IPS DF 6.9 (cell line): ENCODE measurements at places on chromosomes 3 and 15.

DNA sequence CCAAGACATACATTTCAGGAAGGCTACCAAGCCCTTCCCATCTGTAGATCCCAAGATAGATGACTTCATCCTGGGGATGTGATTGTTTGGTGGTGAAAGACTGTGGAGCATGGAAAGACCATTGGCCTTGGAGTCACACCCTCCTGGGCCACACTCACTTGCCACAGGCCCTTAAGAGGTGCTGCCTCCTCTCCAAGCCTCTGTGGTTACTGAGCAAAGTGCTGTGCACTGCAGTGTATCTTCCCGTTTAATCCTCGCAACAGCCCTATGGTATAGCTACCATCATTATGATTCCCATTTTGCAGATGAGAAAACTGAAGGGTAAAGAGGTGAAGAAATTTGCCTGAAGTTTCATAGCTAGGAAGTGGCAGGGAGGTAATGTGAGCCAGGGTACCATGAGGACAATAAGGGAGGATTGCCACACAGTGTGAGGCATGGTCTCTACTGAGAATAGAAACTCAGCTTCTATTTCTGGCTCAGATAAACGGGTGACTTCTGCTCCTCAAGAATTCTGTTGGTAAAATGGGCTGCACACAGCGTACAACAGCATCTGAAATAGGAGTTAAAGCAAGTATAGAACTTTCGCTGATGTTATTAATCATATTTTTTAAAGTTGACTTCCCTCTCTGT lies 23.9 kb upstream of the RHO start:
- no peak for DNase-seq

DNA sequence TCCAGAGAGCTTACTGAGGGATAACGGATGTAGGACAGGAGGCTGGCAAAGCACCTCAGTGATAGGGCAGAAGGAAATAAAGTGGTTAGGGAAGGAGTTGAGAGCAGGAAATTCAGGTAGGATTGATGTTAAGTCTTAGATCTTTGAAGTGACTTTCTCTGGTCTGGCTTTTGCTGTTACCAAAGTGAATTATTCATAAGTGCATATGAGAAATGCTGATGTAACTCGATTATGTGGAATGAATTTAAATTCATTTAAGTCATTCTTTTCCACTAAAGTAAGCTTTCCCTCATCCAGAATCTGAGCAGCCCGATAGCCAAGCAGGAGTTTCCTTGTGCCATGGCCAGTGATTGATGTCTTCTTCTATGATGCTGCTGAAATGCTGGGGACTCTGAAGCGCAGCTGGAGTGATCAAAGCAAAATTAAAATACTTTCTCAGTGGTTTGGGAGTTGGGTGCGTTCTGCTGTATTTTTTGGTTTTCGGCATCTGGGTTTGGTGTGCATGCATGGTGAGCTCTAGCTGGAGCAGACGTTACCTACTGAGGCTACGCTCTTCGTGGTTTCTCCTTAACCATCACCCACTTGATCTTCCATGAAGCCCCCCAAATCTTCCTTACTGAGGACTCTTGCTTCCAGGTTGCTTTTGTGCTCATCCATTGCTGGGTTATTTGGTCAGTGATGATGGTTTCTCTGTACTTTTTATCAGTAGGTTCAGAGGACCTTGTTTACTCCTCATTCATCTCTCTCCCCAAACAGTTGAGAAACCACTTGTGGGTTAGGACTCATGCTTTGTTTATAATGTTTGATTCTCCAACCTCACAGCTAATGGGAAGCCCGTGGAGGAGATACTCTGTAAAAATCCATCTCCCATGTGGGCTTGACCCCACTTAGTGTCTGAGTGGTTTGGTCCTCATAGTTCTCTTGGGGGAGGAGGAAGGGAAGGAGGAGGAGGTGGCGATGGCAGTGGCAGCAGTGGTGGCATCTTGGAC lies 72.5 kb downstream of the IGF1R start:
- no peak for DNase-seq

DNA sequence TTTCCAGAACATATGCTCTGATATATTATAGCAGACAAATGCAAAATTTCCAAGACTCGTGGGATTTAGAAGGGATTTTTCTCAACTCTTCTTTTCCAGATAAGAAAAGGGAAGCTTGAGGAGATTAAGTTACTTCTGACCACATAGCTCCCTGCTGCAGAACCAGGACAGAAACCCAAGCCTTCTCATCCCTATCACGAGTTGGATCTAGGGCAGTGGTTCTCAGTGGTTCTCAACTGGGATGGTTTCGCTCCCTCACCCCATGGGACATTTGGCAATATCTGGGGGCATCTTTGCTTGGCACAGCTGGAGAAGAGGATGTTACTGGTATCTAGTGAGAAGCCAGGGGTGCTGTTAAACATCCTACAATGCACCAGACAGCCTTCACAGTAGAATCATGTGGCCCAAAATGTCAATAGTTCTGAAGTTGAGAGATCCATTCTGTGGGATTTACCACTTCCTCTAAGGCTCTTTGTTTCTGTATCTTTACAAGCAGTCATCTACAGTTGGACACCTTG lies 64.2 kb downstream of the LIPC start:
- DNase-seq = no peak

- DNase-seq = no peak
Measured at GRCh38 chr3:160929595-160929994, 173.6 kb downstream of the PPM1L start.

DNA sequence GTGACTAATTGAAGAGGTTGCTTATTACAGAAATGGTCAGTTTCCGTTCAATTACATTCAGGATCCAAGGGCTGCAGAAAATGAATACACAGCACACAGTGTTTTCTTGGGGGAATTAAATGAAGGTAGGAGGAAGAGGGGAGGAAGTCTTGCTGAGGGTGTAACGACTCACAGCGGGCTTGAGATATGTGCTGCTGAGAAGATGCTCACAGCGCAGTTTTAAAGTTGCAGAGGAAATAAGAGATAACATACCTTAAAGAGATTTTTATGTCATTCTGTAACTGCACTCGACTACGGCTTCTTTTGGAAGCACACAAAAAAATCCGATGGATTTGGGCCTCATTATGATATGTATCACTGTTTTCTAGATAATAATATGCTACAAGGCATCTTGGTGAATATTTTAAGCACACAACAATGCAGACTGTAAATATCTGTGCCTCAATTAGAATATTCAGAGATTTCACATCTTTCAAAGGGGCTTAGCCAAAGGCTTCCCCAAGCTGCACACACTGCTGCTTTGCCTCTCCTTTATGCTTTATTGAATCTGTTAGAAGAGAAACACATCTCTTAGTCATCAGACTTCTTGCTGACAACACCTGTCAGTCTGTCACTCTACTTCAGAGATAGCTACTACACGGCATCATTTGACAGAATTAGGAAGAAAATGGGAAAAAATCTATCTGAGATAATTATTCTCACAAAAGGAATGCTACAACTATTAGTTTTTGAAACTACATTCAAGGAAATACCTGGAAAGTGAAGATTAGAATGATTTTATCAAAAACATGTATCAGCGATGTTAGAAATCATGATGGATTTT lies 773.2 kb downstream of the OTOL1 start:
- DNase-seq = no peak

GRCh38 chr3:195443391-195443989 lies 670 bp upstream of the ACAP2 start:
- no peak for DNase-seq

GRCh38 chr3:156685752-156686151 lies 11.4 kb downstream of the TIPARP start:
- no peak for DNase-seq

DNA sequence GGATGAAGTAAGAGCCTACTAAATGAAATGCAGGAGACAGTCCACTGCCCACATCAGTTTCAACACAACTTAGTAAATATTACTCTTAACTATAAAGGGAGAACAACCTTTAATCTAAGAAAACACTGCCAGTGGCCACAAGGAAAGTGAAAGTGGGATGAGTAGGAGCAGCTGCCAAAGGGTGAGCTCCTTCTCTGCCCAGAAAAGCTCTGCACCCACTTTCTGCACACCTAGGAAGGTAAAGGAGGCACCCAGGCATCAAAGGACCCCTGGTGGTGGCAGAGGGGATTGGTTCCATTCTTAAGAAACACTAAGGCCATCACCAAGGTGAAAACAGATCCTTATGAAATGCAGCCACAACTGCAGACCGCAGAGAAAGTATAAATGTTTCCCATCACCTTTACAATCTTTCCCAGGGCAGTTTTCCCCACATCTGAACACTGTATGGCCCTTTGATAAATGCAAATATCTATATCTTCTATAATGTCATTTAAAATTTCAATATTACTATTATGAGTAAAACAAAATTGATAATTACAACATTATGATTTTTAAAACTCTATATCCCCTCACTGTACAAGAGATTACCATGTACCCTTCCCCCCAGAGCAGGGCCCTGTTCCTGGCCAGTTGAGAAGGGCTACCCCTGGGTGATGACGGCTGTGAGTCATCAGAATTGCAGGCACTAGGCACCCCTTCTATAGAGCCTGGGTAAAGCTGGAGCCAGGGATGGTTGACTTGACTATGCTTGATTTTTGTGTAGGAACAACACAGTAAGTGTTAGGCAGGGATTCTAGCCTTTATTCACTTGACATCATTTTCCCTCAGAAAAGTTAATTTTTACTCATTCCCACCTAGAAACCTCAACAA lies 92.0 kb downstream of the SNRK start:
- peak; percentile 39 for DNase-seq

GRCh38 chr15:48794697-48795134 lies 16.2 kb downstream of the CEP152 start:
- no peak for DNase-seq

GRCh38 chr3:160184655-160185054 lies 40.6 kb upstream of the C3orf80 start:
- no peak for DNase-seq

GRCh38 chr15:50542887-50543210 lies 3.6 kb downstream of the USP50 start:
- DNase-seq = no peak

GRCh38 chr3:154061001-154061370 lies 60.2 kb upstream of the ARHGEF26 start:
- no peak for DNase-seq

- DNase-seq = no peak
Measured at GRCh38 chr3:176167272-176167671, 1030.0 kb downstream of the TBL1XR1 start.

DNA sequence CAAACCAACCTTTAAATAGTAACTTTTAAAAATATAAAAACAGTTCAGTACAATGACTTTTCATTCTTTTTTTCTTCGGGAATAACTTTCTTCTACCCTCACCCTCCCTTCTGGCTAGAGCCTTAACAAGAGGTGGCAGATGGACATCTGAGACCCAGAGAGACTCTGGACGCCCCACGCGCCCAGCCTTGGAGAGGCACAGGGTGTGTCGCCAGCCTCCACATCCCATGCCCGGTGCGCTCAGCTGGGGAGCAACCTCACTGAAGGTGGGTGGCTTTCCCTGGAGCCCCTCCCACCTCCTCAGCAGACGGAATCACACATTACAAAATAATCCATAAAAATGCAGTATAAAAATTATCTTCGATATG lies 49.5 kb downstream of the TLE3 start:
- no peak for DNase-seq

GRCh38 chr3:154100556-154100955 lies 20.6 kb upstream of the ARHGEF26 start:
- no peak for DNase-seq

DNA sequence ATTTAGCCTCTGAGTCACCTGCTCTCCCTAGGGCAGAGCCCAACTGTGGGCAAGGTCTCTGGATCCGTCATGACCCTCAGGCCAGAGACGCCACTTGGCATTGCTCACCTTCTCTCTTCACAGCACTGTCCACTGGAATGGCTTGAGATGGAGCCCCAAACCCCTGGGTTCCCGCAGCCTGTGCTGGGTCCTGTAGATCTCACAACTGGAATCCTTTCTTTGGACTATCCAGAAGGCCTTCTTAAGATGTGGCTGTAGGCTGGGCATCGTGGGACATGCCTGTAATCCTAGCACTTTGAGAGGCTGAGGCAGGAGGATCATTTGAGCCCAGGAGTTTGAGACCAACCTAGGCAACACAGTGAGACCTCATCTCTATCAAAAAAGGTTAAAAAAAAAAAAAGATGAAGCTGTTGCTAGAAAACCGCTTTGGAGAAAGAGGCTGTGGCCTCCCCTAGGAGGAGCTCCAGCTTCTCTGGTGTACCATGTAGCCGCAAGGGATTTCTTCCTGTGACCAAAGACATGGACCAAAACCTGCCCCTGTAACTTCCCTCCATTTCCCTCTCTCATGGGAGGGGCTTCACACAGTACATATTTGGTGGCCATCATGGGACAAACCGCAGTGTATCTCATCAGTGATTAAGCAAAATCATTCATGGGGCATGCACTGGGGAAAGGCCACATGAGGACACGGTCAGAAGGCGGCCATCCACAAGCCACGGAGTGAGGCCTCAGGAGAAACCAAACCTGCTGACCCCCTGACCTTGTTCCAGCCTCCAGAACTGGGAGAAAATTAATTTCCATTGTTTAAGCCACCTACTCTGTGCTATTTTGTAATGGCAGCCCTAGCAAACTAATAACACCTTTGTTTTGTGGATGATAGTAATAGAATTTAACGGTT lies 23.3 kb upstream of the BUB1B start:
- no peak for DNase-seq

DNA sequence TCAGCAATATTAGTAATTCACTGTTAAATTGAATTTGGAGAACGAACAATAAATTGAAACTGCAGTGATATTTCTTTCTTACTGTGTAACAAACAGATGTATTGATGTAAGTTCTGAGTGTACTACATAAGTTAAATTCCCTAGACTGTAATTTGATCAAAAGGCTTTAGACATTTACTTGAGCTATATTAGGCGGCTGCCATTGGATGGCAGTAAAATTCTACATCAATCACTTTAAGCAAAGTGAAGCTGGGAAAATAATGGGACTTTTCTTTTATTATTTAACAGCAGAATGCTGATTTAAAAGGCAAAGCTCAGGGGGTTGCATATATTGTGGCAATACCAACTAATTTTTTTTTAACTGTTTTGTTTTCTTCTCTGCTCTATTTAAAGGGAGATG lies 212.6 kb upstream of the PLSCR5 start:
- DNase-seq = no peak

GRCh38 chr15:81268881-81269601 lies 54.9 kb downstream of the STARD5 start:
- no peak for DNase-seq

GRCh38 chr3:69294014-69294766 lies 91.7 kb downstream of the FRMD4B start:
- no peak for DNase-seq

DNA sequence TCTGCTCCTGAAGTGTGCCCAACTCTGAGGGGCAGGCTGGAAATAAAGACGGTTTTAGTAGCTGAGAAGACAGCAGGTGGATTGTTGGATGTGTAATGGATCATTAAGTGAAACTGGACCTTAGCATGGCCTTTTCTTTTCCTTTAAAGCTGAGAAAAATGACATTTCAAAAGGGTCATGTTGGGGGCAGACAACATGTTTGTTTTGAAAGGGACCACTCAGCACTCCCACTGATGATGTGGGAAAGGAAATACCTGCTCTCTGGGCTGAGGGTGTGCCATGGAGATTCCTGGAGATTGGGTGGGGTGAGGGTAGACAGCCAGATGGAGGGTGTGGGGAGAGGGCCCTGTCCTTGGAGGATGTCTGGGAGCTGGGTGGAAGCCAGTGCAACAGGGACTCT lies 38.4 kb downstream of the ANAPC13 start:
- no peak for DNase-seq
